Activated CD4-positive, alpha-beta memory T cell treated with anti-CD3 and anti-CD28 coated beads, Interleukin-2, amount 10 ng/mL, durations not matched to agents 7 days and 5 days (primary cell): ENCODE measurements at places on chromosomes 5 and 9.
A peak's percentile ranks its signal among the peaks of the same experiment; 100 is the strongest.

- no peak for DNase-seq
Observed at GRCh38 chr9:23611869-23612268, 214.2 kb downstream of the ELAVL2 start.

- DNase-seq, result no peak
Observed at GRCh38 chr5:149358868-149359495, 1.1 kb downstream of the PCYOX1L start.

DNA sequence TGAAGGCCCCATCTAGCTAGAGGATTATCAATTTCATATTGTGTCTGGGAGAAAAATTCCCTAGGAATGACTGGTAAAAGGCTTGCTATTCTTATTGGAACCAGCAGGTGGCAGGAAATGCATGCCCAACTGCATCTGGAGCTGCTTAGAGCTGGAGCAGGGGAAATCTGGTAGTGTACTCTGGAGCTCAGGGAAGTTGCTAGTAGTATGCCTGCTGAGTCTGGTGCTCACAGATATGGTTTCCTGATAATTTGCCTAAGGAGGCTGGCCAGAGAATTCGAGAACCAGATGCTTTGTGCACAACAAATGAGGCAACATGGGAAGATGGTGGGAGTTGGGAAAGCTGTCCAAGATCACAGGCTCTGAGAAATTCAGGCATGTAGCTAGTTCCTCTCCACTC is 53.7 kb downstream of the G3BP1 start:
- peak; percentile 37 for DNase-seq

DNA sequence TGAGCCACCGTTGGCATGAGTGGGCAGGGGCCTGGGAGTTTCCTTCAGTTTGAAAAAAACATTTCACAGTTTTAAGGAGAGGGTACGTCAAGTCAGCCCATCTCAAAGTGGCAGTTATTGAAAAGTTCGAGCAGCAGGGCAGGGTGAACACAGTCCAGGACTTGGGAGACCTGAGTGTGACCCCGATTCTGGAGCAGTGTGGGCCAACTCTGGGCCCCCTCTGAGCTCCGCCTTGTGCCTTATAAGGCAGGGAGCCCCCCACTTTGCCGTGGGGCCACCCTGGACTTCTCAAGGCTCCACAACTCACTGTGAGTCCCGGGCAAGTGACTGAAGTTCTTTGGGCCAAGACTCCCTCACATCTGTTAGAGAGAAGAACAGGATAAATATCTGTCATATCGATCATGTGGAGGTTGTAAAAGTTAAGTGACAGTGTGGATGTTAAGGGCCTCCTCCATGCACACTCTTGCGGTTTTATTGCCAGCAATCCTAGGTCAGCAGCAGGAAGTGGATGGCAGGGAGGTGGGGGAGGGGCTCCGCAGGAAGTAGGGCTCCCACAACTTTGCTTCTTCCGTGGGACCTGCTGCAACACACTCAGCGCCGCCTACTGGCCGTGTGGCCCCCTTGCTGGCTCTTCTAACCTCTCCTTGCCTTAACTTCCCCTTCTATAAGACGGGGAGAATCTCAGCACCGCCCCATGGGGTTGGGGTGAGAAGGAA is 38.4 kb downstream of the HRH2 start:
- DNase-seq, result peak; percentile 81

- no peak for DNase-seq
Observed at GRCh38 chr5:72383280-72383679, 63.1 kb downstream of the PTCD2 start.

GRCh38 chr5:160297004-160297403 is 15.4 kb downstream of the CCNJL start:
- DNase-seq, result no peak

DNA sequence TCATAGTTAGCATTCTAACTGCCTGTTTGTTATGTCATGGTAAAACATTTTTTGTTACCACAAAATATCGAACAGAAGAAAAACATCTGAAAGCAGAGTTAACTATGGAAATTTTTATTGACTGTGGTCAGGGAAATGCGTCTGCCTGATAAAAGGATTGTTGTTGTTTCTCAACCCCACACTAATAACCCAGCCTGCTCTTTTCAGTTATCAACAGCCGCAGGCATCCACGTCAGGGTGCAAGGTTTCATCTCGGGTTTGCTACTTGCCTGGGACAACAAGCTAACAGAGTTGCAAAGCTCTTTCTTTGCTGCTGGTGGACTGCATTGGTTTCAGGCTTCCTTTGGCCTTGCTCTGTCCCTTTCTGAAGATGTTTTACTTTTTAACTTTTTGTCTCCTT is 969.2 kb downstream of the CDH18 start:
- DNase-seq, result no peak

- no peak for DNase-seq
Observed at GRCh38 chr9:111645806-111646205, 14.7 kb downstream of the DNAJC25 start.

- peak; percentile 78 for DNase-seq
Observed at GRCh38 chr9:132411091-132411508, 1.1 kb downstream of the CFAP77 start.

- no peak for DNase-seq
Observed at GRCh38 chr5:38853753-38854470, 8.1 kb downstream of the OSMR start.

DNA sequence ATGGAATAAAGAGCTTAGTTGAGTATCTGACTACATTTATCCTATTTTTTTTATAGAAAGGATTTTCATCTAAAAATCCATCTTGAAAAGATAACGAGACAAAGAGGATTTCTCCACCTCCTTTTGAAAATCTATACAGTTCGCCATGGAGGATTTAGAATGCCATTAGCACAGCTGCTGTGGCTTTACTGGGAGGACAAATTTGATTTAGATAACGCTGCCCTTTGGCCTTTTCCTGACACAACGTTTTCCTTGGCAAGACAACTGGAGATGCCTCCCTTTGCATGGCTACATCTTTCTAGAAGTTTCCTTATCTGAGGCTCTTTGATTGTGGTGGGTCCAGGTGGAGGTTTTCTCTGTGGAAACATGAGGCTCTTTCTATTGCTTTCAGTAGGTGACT is 146.7 kb upstream of the KLF9 start:
- DNase-seq, result no peak

GRCh38 chr5:95892784-95893354 is 68.8 kb downstream of the ELL2 start:
- DNase-seq, result peak; percentile 48

- no peak for DNase-seq
Observed at GRCh38 chr5:170590566-170590965, 86.7 kb downstream of the KCNIP1 start.

DNA sequence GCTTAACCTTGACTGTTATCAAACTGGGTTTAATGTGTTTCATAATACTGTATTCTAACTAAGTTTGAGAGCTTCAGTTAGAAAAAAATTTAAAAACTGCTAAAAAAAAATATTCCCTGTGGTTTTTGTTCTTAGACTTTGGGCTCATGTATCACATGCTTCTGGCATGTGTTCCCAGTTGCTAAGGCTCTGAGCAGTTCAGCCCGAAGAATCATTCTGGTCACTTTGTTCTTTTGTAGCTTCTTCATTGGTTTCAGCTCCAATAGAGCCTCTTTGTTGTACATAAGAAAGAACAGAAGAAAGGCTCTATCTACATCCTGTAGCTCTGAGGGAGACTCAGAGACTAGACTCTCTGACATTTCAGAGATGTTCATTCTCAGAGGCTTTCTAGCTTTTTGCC is 25.6 kb downstream of the KCNN2 start:
- DNase-seq, result no peak

DNA sequence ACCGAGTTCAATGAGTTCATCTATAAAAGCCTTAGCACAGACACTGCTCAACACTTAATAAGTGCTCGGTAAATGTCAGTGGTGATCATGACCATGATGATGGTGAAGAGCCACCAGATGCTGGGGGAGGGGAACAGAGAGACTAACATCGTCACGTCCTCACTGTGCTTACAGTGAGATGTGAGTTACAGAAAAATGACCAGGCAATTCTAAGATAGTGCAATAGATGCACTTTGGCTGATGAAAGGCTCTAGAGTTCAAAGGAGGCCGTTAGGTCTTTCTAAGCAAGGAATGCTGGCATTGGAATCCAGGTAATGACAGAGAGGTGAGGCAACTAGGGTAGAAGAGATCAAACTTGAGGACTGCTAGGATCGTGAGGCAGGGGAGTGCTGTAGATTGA is 36.7 kb downstream of the ARL15 start:
- no peak for DNase-seq

- DNase-seq, result no peak
Observed at GRCh38 chr9:14354201-14354600, 40.3 kb upstream of the NFIB start.

GRCh38 chr9:70566066-70566465 is 151.6 kb upstream of the KLF9 start:
- DNase-seq, result peak; percentile 17

- DNase-seq, result peak; percentile 87
Observed at GRCh38 chr9:114691046-114691955, 9.3 kb upstream of the TEX48 start.

GRCh38 chr5:87791869-87792268 is 379.1 kb upstream of the CCNH start:
- DNase-seq, result no peak

GRCh38 chr9:111198936-111199335 is 131.1 kb downstream of the OR2K2 start:
- DNase-seq, result no peak

DNA sequence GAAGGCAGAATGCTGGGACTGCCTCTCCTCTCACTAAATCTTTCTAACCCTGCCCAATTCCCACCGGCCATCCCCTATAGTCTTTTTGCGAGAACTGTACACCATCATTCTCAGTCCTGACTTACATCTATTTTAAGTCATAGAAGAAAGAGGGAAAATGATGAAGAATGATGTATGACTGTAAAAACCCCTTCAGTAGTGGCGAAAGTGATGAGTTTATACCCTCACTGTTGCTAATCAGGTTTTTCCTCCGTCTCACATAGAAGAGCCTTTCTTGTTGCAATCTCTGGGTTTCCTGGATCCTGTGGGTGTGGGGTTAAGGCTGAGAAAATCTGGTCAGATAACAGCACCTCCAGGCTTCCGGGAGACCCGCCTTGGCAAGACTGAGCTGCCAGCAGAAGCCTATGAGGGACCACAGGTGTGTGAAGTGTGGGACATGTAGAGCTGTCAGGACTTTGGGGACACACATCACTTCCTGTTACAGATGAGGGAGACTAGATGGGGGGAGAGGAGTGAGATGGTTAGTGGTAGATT is 147.1 kb upstream of the SLC12A2 start:
- DNase-seq, result no peak
